ENCODE measurements at places on chromosomes 6 and 20.

GRCh38 chr6:79280756-79281155 is 46.3 kb upstream of the HMGN3 start:
- no peak for DNase-seq

- DNase-seq, result no peak
Measured at GRCh38 chr6:6434151-6434550, 113.7 kb upstream of the F13A1 start.

GRCh38 chr6:6942091-6942490 is 165.7 kb upstream of the RREB1 start:
- no peak for DNase-seq

DNA sequence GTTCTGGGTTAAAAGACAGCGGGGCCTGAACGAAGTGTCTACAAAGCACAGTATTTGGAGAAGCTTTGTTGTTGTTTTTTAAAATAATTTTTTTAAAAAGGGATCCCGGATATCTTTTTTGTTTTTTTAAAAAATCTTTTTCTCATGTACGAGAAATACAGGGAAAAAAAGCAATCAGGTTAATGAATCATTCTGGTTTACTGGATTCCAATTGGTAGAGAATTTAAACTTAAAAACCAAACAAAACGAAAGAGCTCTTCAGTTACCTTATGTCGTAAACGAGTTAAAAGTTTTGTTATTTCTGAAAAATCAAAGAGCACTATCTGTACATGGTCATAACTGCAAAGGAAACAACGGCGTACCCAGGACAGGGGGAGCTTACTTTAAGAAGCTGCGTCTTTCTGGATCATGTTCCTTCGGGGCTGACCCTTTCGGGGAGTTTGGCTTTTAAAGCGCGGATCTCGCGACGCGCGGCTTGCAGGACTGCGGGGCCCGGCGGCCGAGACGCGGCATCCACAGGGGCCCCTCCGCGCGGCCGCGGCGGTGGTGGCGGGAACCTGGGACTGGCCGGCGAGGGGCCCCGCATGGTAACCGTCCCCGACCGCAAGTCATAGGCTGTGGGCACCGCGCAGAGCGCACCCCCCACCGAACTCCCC is 927 bp downstream of the IL20RA start:
- no peak for DNase-seq

- DNase-seq, result no peak
Measured at GRCh38 chr6:81768150-81768942, 15.9 kb upstream of the TENT5A start.

DNA sequence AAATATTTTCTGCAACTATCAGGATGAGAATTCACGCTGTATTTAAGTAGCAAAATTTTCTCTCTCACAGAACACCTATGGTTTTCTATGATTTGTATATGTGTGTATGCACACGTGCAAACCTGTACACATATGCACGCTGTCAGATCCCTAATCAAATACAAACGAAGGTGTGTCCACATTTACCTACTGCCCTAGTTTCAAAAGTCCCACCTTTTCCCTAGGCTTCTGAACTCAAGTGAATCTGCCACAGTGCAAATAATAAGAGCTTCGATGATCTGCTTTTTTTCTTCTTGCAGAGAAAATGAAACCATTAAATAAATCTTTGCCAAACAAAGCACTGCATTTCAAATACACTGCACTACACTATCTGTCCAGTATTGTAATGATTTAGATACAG is 6.5 kb downstream of the HIVEP2 start:
- DNase-seq, result no peak
